ENCODE measurements at places on chromosomes 12 and 14.

DNA sequence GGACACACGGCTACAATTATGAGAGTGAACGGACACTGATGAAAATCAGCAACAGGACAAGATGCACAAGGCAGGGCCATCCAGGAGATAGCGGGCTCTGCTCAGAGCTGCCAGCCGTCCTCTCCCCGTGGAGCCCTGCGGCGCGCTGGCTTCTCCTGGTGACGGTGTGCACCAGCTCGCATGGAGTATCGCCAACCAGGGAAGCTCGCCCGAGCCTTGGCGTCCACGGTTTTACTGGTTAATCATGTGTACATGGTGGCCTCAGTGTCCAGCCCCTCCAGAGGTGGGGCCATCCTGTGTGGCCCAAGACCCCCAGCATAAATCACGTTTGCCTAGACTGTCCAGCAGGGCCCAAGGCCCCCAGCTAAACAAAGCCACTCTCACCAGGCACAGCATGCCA is 31.2 kb upstream of the DYNC1H1 start:
- no peak for DNase-seq

GRCh38 chr12:1913377-1914113 is 4.9 kb downstream of the CACNA2D4 start:
- no peak for DNase-seq

DNA sequence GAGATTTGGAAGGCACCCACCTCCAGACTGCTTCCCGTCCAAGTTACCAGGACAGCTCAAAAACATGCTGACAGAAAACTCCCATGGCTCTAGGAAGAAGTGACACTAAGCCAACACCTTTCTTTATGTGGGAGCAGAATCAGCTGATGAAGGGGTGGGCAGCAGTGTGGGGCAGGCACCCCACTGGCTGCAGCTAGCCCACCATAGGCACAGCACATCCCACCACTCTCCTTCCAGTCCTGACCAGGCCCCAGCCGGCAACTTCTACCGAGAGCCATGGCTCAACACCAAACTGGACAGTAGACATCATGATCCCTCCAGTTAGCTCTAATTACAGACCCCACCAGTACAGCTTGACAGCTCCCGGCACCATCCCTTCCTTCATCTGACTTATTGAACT is 45.0 kb downstream of the SH2B3 start:
- no peak for DNase-seq

- DNase-seq = no peak
Measured at GRCh38 chr14:79613625-79614024, 597.7 kb downstream of the DIO2 start.

DNA sequence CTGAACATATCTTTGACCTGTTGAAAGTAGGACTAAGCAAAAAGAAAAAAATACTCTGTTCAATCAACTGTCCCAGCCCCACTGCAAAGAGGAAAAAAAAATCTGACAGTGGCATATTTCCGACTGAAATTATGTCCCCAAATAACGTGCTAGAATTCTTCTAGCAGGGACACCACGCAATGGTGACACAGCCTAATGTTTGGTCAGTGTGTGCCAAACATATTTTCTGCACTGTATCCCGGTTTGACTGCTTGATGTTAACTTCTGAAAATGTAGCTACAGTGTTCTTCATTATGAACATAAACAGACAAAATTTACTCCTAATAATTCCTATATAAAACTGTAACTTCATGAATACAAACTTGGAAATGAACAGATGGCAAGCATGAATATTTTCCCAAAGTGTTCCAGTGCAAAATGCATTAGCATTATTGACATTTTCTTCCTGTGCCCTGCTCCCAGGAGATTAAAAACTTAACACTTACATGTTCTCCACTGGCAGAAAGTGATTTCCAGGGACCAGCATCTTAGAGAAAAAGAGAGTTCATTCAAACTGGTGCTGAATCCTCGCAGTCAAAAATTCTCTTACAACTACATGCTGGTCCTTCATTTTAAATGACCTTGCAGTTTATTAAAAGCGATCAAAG is 72.4 kb upstream of the SYT1 start:
- DNase-seq = no peak

- DNase-seq = no peak
Measured at GRCh38 chr12:108430245-108430644, 84.8 kb upstream of the FICD start.

DNA sequence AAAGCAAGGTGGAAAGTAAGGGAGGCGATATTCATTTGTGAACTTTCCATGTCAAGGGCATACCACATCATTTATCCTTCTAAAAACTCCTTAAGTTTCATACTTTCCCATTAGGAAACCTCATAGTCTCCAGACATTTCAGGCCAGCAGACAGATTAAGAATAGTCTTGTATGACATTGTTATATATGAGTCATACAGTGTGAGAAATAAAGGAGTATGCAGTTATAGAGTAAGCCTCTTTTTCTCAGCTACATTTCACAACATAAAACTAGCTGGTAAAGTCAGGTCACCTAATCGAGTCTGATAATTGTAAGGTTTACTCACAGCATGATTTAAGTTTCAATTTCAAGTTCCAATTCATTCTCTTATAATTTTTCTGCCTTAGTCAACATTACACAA is 164.3 kb downstream of the GRIP1 start:
- DNase-seq = no peak

DNA sequence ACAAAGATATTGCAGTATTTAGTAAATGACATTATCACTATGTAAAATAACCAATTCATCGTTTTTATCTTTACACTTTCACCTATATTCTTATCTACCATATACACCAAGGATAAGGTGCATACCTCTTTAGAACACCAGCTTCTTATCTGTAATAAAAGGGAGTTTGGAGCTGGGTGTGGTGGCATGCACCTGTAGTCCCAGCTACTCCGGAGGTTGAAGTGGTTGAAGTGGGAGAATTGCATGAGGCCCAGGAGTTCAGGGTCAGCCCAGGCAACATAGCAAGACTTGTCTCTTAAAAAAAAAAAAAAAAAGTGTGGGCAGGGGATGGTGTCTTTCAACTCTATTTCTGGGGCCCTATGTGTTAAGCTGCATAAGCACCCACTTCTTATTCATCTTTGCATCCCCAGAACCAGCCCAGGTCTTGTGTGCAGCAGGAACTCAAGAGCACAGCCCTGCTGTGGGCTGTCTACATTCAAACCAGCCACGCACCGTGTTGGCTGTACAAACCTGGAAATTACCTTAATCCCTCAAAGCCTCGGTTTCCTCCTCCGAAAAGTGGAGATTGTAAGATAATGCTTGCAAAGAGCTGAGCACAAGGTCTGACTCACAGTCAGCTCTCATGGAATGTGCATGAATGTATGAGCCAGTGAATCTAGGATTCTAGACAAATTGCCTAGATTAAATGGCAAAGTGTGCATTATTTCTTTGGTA is 256.6 kb upstream of the FOXN3 start:
- peak; percentile 49 for DNase-seq

GRCh38 chr14:43165651-43166050 is 1341.4 kb downstream of the FSCB start:
- DNase-seq = no peak

DNA sequence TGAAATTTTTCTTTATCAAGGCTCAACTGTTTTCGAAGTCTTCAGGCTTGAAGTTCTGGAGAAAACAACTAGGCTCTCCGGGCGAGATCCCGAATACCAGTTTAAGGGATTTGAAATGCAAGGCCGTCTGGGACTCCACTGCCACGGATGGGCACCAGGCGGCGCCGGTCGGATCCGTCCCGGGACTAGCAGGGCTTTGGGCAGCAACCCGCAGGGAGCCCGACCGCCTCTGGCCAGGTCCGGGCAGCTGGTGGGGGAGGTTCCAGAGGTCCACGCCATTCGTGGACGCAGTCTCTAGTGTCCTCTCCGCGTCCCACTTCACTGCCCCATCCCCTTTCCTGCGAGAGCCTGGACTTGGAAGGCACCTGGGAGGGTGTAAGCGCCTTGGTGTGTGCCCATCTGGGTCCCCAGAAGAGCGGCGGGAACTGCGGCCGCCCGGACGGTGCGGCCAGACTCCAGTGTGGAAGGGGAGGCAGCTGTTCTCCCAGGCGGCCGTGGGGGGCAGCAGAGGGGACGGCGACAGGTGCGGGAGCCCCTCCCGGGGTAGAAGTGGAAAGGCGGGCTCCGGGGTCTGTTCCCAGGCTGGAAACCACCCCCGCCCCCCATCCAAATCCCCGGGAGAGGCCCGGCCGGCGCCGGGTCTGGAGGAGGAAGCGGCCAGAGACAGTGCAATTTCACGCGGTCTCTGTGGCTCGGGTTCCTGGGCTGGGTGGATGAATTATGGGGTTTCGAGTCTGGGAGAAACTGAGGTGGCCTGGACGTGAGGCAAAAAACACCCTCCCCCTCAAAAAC is 838 bp upstream of the ERBB3 start:
- DNase-seq = peak; percentile 95

- no peak for DNase-seq
Measured at GRCh38 chr14:90522571-90523191, 125.9 kb downstream of the CALM1 start.

DNA sequence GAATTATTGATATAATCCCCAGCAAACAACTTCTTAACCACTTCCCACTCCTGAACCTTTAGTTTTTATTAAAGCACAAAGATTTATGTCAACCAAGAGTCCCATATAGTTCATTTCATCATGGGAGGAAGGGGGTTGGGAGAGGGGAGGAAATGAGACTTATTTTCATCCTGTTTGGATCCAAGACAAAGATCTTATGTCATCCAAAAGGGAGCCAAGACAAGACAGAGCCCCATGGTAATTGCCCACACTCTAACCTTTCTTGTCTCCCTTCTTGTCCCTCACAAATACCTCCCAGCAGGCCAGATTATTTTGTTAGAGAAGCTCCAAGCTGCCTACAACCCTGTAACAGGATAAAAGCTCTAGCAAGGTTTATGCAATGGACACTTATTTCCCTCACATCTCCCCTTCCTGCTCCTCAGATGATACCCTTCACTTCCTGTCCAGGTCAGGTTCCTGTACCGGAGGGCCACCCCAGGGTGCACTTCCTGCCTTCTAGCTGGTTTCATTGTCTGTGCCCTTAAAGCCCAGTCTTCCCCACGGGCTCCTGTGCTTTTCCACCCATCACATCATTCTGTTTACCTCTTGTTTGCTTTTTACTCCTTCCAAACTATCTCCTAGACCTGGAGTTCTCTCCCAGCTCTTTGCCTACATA is 123.7 kb upstream of the MDM1 start:
- DNase-seq = no peak

GRCh38 chr12:119788786-119789185 is 88.3 kb downstream of the CIT start:
- DNase-seq = no peak

GRCh38 chr14:60035177-60035576 is 56.5 kb upstream of the PCNX4 start:
- DNase-seq = no peak

DNA sequence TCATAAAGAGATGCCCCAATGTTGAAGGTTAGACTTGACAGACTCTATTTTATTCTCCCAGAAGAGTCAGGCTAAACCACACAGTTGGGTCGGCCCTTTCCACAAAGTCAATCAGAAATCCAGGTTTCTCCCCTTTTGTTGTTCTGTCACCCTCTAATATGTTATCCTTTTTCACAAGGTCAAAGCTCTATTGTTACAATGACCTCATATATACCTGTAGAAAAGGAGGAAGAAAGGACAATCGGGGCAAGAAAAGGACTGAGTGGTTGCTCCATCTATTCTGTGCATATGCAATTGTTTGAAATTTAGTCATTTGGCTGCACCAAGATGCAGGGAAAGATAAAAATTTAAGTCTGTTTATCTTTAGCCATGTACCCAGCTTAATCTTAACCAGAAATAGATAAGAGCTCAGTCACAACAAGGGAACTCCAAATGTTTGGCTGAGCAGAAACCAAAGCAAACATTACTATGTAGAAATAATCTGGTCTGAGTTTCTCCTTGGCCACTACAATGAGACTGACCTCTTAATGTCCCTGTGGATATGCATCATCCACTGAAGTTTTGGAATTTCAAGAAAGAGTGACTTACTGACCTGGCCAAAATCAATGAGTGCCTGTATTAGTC is 503.7 kb downstream of the GALC start:
- no peak for DNase-seq

- no peak for DNase-seq
Measured at GRCh38 chr12:110426406-110426805, 22.9 kb upstream of the ANAPC7 start.

DNA sequence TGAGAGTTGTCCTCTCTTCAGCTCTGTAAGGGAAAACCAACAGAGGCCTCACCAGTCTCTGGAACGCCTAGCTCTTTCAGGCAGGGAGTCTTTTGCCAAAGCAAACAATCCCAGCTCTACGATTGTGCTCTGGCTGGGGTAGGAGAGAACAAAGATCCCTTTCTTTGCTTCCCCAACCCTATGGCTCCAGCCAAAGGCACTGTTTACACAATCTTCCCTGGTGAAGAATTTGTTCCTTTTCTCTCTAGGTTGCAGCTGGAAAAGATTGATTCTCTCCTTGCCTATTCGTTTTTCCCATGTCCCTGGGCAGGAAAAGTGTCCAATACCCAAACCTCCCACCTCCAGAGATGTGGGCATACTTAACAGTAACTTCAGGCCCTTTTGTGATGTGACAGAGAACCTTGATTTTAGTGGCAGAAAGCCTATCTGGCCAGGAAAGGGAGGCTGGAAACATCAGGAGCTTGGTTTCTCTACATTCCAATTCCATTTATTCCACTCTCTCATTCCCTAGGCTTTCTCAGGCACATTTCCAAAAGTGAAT is 16.8 kb downstream of the ATP5MC2 start:
- peak; percentile 71 for DNase-seq

GRCh38 chr14:105897725-105898113 is 371.3 kb downstream of the TMEM121 start:
- no peak for DNase-seq

DNA sequence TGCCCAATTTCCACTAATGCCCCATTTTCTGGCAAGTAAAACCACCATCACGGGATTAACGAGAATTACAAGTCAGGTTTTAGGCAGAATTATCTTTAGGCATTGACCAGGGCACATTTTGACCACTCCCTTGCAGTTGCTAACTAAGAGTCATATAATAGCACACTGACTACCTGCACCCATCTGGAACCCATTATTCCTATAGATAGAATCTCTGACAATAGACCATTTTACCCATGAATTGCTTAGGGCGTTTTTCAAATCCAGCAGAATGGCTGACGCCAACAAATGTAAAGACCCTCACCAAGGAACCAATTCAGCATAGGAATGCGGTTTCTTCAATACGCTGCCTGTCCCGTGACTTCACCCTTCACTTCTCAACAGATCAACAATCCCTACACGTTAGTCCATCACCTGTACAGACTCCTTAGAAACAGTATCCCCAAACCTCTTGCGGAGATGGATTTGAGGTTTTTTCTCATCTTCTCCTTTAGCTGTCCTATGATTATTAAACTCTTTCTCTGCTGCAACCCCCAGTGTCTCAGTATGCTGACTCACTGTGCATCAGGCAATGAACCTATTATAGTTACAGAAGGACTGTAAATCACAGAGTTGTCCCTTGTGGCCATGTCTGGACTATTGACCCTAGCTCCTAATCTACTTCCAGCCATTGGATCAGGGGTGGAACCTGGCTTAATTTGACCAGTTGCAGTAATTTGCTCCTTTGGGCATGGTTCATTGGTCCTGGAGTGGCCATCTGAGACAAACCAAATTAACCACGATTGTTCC is 177.3 kb upstream of the PLXNC1 start:
- no peak for DNase-seq

GRCh38 chr12:2337031-2338010 is 284.5 kb downstream of the CACNA1C start:
- DNase-seq = no peak
